NAMALWA (cell line): ENCODE measurements at places on chromosomes 4 and X.
A peak's percentile ranks its signal among the peaks of the same experiment; 100 is the strongest.

DNA sequence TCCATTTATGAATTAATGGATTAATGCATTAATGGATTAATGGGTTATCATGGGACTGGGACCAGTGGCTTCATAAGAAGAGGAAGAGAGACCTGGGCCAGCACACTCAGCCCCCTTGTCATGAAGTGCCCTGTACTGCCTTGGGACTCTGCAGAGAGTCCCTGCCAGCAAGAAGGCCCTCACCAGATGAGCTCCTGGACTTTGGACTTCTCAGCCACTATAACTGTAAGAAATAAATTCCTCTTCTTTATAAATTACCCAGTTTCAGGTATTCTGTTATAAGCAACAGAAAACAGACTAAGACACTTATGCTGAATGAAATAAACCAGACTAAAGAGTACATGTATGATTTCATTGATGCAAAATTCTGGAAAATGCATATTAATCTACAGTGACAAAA is 119.4 kb upstream of the MSX1 start:
- no peak for DNase-seq

DNA sequence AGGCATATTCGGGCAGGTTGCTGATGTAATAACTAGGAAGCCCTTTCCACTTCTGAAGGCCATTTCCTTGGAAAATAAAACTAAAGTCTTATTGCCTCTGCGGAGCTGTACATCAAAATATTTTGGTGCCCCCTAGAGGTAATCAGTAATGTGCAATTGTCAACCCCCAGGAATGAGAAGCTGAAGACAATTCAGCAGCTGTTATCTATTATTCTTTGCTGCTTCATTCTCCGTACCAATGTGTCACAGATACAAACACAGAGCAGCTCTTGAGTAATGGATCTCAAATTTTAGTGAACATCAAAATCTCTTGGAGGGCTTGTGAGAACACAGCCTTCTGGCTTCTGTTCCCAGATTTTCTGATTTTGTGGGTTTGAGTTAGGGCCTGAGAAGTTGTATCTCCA is 3.5 kb upstream of the SLIT2 start:
- peak; percentile 54 for DNase-seq

- no peak for DNase-seq
Observed at GRCh38 chr4:61200916-61201526, 895 bp downstream of the ADGRL3 start.

- peak; percentile 1 for DNase-seq
Observed at GRCh38 chrX:102958794-102959193, 21.7 kb downstream of the RAB40AL start.

GRCh38 chr4:83195269-83195668 is 80.7 kb upstream of the PLAC8 start:
- DNase-seq, result no peak

GRCh38 chr4:24801136-24801855 is 5.9 kb downstream of the SOD3 start:
- DNase-seq, result no peak
